ENCODE measurements at places on chromosomes 4 and X.

DNA sequence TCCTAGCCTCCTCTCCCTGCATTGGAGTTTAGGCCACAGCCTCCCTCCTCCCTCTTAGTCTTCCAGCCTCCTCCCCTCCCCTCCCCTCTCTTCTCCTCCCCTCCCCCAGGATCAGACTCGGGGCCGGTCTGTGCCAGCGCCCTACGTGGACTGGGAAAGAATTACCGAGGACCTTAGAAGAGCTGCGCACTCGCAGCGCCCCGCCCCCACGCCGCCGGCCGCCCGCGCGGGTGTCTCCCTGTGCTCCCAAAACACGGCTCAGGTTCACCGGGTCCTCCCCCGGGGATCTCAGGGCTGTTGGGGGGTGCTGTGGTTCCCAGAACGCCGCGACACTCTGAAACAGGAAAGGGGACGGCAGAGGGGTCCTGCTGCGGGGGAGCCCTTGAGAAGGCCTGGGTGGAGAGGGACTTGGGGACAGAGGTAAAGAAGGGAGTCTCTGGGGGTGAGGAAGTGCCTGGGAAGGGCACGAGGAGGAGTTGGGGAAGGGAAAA lies 122.3 kb upstream of the TBL1X start:
- peak; percentile 82 for DNase-seq

GRCh38 chrX:40864972-40865371 lies 129.6 kb upstream of the MED14 start:
- DNase-seq: no peak

- DNase-seq: no peak
These were observed 1574.7 kb downstream of the STIM2 start for GRCh38 chr4:28435314-28435713.

- no peak for DNase-seq
These were observed 303.9 kb upstream of the GATB start for GRCh38 chr4:152064753-152065152.

DNA sequence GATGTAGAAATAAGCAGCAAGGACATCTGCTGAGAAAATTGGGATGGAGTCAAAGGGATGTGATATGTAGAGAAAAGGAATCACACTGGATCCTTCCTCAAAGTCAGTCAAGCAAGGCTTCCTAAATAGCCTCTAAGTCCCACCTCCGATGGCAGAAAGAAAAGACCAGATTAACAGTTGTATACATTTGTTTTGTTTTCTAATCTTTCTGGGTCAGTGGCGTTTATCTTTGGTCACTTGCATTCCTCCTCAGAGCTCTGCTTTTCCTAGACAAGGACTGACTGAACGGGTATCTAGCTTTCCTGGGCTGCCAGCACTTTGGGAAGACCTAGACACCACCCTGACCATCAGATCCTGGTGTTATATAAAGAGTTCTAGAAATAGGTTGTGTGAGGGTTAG lies 23.2 kb downstream of the PACRGL start:
- no peak for DNase-seq

DNA sequence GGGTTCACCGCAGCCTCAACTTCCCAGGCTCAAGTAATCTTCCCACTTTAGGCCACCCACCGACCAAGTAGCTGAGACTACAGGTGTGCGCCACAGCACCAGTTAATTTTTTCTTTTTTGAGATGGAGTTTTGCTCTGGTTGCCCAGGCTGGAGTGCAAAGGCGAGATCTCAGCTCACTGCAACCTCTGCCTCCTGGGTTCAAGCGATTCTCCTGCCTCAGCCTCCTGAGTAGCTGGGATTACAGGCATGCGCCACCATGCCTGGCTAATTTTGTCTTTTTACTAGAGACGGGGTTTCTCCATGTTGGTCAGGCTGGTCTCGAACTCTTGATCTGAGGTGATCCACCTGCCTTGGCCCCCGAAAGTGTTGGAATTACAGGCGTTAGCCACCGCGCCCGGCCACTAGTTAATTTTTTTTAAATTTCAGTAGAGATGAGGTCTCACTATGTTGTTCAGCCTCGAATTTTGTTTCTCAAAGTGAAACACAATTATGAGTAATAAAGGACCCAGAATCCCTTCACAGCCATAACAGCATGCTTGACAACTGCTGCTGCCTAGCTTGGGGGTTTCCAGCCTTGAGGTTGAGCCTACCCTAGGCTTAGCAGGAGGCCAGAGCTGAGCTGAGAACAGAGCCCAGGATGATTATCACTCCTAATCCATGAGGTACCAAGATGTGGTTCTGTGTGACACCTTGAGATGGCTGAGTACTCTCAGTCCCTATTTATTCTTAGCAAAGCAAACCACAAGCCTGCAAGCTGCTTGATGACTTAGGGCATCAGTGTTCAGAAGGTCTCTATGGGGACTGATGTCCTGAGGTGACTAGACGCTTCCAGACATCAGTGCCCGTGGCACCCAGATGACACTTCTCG lies 41.6 kb upstream of the NKRF start:
- no peak for DNase-seq

DNA sequence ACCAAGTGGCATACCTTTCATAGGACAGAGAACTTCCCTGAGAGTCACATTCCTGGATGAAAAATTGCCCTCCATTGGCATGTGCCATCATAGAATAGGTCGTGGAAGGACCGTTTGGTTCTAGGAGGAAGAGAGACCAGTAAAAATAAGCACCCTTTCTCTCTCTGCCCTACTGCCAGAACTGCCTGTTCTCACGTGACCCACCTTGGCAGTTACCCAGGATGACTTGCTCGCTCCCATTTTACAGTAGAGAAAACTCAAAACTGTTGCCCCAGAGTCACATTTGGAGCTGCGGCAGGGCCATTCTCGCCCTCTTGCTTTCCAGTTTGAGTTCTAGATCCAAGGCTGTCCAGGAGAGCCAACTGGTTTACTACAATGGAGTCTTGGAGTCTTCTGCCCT lies 1.1 kb upstream of the NLGN3 start:
- peak; percentile 48 for DNase-seq

DNA sequence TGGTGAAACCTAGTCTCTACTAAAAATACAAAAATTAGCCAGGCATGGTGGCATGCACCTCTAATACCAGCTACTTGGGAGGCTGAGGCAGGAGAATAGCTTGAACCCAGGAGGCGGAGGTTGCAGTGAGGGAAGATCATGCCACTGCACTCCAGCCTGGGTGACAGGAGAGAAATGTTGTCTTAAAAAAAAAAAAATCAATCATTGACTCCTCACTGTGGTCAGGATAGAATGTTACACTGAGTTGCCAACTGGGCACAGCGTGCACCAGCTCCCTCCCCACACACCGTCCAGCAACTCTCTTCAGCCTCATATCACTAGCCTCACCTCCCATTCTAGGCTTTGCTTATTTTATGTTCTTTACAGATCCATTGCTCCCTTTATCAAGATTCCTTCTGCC lies 79.5 kb downstream of the CHRNA9 start:
- DNase-seq: no peak

GRCh38 chrX:39527025-39527424 lies 570.7 kb downstream of the BCOR start:
- DNase-seq: no peak

- no peak for DNase-seq
These were observed 59.0 kb downstream of the GK start for GRCh38 chrX:30712214-30712613.

- DNase-seq: no peak
These were observed at the start of gene ARHGAP36 for GRCh38 chrX:131058136-131058868. ARHGAP36 (plus strand) TSS chrX:131058346; CDS start chrX:131081666, 23,320 bp downstream.

GRCh38 chrX:130393451-130394074 lies 8.1 kb upstream of the GPR119 start:
- peak; percentile 45 for DNase-seq

DNA sequence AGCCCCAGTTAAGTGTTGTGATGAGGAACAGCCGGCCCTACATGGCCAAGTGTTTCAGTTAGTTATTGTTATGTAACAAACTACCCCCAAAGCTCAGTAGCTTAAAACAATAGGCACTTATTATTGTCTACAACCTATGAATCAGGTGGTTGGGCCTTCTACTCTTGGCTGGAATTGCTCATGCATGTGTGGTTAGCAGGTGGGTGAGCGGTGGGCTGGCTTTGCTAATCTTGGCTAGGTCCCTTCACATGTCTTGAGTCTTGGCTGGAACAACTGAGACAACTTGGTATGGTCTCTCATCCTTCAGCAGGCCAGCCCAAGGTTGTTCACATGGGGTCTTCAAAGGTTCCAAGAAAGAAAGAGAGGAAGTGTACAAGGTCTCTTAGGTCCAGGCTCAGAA lies 54.5 kb upstream of the CHRNA9 start:
- DNase-seq: no peak

DNA sequence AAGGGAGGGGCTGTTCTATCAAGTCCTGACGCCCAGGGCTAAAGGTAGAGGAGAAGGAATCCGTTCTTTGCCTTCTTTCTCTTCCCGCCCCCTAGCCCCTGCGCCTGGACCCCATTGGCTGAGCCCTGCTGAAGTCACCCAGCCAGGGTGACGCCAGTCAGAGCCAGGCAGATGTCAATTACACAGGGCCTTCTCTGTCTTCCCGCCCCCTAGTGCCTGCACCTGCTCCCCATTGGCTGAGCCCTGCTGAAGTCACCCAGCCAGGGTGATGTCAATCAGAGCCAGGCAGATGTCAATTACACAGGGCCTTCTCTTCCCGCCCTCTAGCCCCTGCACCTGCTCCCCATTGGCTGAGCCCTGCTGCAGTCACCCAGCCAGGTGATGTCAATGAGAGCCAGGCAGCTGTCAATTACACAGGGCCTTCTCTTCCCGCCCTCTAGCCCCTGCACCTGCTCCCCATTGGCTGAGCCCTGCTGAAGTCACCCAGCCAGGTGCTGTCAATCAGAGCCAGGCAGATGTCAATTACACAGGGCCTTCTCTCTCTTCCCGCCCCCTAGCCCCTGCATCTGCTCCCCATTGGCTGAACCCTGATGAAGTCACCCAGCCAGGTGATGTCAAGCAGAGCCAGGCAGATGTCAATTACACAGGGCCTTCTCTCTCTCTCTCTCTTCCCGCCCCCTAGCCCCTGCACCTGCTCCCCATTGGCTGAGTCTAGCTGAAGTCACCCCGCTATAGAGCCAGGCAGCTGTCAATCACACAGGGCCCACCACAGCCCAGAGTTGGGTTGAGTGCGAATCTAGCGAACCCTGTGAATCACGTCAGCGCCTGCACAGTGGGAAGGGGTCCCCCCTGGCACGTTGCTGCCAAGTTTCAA lies 46.4 kb downstream of the ASMT start:
- DNase-seq: peak; percentile 66

GRCh38 chr4:44145868-44146267 lies 302.7 kb downstream of the KCTD8 start:
- no peak for DNase-seq

DNA sequence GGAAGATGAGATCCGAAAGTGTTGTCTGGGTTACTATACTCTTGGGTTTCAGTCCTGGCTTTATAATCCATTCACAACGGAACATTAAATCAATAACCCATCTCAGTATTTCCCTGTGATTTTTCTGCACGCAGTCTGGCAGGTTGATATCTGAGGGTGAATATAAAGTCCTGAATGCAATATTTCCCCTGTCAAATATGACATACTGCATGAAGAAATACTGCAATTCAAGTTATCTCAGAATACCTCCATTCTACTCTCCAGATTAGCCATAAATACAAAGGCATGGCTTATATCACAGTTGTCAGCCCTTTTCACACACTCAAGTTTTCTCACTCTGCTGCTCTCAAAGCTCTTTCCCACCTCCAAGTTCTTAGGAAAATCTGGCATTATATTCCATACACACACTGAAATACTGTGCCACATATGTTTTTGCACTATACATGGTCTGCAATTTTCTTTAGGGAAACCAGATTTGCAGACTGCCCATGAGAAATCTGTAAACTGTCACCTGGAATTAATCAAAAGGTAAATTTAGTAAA lies 64.7 kb downstream of the WDFY3 start:
- DNase-seq: no peak

- DNase-seq: no peak
These were observed 6.2 kb upstream of the ARHGAP10 start for GRCh38 chr4:147725673-147726072.

Data from right lobe of liver (tissue), 6 donors.